HFFc6 (cell line): ENCODE measurements at places on chromosomes 12 and 14. TPM values are rescaled to one million over a fixed set of nuclear protein-coding genes. Genes with fewer than 3 reads are reported as not detected.

The BEGAIN gene
- total RNA-seq = 0.08 to 0.30 TPM (median 0.20 TPM) in 3 replicates

GRCh38 chr12:72574138-72574537 is 302.0 kb downstream of the TRHDE start:
- DNase-seq = no peak

DNA sequence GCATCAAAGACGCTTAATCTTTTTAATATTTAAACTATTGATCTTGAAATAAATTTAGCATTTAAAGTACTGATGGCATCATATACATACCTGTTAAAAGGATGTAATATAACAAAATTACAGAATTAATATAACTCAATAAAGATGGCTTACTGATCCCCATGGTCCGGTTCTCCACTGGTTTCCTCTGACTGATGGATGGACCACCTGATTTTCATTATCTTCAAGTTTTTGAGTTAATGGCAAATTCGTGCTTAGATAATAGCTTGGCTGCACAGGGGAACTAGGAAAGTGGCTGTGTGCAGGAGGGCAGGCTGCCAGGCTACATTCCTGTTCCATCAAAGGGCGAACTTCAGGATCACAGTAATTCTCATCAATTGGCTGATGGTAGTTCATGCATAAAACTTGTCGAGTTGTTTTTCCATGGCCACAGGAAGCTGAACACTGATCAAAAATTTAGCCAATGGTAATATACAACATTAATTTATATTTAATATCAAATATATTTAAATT is 123.9 kb downstream of the ADAMTS20 start:
- DNase-seq = no peak

- no peak for DNase-seq
Measured at GRCh38 chr14:44529026-44529425, 21.9 kb upstream of the FSCB start.

The RTL1 gene
- total RNA-seq = not detected in 3 replicates

The GLS2 gene
- not detected in 2 replicates for total RNA-seq

GRCh38 chr14:20328705-20329104 is 4.4 kb downstream of the CCNB1IP1 start:
- DNase-seq = no peak

GRCh38 chr12:118743896-118744700 is 237.2 kb upstream of the SRRM4 start:
- no peak for DNase-seq

GRCh38 chr12:118059341-118060191 is 1.4 kb downstream of the WSB2 start:
- DNase-seq = peak; percentile 49

The FGD4 gene
- 2.0 to 4.0 TPM (median 2.6 TPM) in 3 replicates for total RNA-seq

The TGM1 gene
- total RNA-seq = 1.4 and 2.0 TPM in 2 replicates

DNA sequence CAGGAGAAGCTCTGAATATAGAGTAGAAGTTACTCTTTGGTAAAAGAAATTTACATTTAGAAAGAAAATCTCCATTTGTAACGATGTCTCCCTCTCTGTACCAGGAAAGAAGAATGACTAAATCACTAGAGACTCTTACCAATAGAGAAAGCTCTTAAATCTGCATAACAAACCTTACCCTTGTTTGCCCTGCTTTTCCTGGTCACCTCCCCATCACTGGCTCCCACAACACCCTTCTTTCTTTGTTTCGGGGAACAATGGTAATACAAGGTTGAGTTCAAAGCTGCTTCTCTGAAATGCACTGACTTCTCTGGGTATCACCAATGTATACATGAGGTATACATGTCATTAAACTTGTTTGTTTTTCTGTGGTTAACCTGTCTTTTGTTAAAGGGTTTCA is 351.1 kb upstream of the FLRT2 start:
- no peak for DNase-seq

GRCh38 chr14:93716746-93717667 is 71.3 kb downstream of the PRIMA1 start:
- no peak for DNase-seq

DNA sequence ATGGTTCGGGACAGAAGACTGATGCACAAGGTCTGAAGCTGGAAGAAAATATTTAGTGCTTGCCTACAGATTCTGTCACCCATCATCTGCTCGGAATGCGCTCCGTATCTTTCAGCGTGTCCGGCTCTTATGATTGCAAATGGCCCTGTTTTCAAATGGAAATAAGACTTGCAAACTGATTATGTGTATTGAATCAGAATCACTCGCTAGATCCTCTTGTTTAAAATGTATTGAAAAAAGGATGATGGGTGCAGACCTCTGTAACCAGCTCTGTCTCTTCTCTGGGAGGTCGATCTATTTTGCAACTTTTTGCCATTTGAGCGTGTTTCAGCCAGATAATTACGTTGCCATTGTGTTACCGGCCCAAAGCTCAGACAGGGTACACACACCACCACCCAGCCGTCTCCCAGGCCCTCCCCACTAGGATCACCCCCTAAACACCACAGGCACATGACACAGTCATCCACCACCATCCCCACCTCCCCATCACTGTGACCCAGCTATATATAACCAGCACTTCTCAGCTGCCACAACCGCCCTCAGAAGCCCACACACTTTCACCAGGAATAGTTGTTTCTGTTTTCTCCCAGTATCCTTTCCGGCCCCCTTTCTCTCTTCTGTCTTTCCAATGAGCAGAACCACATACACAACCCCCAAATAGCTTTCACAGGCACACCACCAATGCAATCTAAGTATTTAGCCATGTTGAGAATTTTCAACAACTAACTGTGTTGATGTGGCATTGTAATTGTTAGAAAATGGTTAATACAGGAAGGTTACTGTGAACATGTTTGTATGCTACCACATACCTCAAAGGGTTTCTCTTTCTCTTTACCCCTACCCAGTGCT is 10.7 kb downstream of the NKX2-1 start:
- DNase-seq = no peak

- no peak for DNase-seq
Measured at GRCh38 chr14:83289896-83290295, 1756.2 kb upstream of the SEL1L start.

The CLEC6A gene
- total RNA-seq = not detected in 3 replicates

The ADGRD1 gene
- total RNA-seq = not detected in 3 replicates

DNA sequence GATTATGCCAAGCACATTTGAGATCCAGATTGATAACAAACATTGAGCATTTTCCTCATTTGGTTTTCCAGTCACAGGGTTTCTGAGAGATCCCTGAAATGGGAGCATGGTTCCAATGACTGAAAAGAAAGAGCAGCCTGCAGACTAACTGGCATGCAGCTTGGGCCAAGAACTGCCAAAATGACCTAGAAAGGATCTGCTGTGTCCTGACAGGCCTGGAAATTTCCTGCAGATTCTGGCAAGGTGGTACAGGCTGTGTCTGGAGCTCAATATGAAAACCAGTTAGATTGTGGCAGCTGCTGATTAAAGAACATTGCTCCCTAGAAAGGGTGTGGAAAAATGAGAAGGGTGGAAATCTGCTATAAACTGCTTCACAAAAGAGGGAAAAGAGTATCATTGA is 417.3 kb downstream of the IPO8 start:
- no peak for DNase-seq

The ABCD2 gene
- not detected in 3 replicates for total RNA-seq

GRCh38 chr14:63301891-63302534 is 16.7 kb downstream of the GPHB5 start:
- DNase-seq = no peak

The CIROP gene
- total RNA-seq = not detected in 2 replicates

DNA sequence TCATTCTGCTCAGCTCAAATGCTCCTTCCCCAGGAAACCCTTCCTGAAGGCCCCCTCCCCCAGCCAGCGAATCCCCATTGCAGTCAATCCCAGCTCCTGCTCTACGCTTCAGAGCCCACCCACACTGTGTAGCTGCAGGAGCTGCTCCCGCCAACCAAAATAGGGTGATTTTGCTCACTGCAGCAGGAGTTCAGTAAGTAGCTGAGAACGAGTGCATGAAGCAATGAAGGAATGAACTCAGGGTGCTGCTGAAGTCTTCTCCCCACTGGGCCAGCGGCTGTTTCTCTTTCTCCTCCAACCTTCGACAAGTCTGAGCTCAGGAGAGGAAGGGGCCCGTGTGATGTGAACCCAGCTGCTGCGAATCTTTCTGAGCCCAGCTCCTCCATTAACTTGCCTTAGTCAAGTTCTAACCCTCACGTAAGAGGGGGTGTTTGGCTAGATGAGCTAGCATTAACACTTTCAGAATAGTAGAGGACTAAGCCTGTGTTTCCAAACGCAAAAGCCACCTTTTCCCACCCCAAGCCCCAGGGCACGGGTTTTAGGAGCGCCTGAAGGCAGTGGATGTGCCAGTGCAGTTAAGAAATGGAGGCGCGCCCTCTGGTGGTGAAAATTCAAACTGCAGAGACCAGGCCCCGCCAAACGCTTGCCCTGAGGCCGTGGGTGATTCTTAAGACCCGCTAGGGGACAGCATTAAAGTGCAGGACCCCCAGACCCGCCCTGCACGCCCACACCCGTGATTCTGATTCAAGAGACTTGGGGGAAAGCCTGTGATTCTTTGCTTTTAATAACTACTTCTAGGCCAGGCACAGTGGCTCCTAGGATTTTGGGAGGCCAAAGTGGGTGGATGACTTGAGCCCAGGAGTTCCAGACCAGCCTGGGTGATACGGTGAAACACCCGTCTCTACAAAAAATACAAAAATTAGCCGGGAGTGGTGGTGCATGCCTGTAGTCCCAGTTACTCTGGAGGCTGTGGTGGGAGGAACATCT is 11.9 kb upstream of the SERPINA4 start:
- DNase-seq = no peak

DNA sequence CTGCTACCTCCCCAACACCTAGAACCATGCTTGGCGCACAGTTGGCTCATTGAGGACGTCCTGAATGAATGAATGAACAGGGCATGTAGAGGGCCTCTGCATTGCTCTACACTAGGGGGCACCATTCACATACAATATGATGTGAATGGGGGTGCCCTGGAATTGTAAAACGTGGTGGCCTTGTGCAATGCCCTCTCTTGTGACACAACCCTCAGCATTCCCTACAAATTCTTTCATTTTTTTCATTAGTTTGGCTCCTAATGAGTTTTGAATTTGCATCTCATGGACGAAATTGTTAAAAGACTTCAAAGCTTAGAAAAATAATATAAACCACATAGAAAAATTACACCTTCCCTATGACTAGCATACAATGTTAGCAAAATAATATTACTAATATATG is 2.3 kb upstream of the DIO2 start:
- peak; percentile 71 for DNase-seq

- no peak for DNase-seq
Measured at GRCh38 chr14:76995279-76996035, 33.1 kb downstream of the IRF2BPL start.
